ENCODE measurements at places on chromosomes 13 and 19.

- no peak for DNase-seq
Observed at GRCh38 chr19:7408251-7408650, 59.5 kb downstream of the ARHGEF18 start.

- peak; percentile 48 for DNase-seq
Observed at GRCh38 chr13:36431204-36432105, 840 bp upstream of the CCNA1 start.

- no peak for DNase-seq
Observed at GRCh38 chr13:44394658-44395057, 21.0 kb downstream of the SERP2 start.

DNA sequence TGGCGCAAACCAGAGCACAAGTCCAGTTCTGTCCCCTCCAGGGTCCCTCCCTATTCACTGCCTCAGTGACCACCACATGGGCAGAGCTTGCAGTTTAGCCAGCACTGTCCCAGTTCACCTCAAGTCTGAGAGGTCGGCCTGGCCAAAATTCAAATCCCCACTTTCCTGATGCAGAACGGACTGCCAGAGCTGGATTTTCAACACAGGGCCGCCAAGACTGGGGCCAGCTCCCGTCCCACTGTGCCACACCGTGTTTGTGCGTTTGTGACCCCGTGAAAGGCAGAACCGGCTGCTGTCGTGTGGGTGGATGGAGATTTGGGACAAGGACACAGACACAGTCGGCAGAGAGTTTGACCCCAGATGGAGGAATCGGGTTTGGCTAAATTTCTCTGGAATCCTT is 176.7 kb downstream of the URI1 start:
- no peak for DNase-seq

GRCh38 chr19:43452582-43452981 is 12.8 kb downstream of the LYPD3 start:
- DNase-seq, result no peak

- peak; percentile 4 for DNase-seq
Observed at GRCh38 chr19:13507053-13507611, 853 bp upstream of the CACNA1A start.

DNA sequence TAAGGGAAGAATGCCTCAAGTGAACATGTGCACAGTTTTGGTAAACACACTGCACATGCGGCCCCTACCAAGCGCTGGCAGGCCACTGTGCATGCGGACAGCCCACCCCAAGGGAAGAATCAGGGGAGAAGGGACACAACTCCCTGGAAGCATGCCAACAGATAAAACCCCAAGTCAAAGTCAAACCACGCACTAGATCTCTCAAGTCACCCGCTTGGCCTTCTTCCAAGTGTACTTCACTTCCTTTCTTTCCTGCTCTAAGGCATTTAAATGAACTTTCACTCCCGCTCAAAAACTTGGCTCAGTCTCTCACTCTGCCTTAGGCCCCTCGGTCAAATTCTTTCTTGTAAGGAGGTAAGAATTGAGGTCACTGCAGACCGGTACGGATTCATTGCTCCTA is 4.6 kb upstream of the RFXAP start:
- DNase-seq, result no peak

- DNase-seq, result peak; percentile 76
Observed at GRCh38 chr13:114130837-114131582, 1.4 kb downstream of the RASA3 start.

DNA sequence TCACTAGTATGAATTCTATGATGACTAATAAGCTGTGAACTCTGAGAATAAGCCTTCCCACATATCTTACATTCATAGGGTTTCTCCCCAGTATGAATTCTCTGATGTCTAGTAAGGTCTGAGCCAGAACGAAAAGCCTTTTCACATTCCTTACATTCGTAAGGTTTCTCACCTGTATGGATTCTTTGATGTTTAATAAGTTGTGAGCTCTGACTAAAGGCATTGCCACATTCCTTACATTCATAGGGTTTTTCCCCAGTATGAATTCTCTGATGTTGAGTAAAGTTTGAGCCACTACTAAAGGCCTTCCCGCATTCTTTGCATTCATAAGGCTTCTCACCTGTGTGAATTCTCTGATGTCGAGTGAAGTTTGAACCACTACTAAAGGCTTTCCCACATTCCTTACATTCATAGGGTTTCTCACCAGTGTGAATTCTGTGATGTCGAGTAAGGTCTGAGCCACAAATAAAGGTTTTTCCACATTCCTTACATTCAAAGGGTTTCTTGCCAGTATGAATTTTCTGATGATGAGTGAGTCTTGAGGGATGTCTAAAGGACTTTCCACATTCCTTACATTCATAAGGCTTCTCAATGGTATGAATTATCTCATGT is 30.7 kb upstream of the ZFP82 start:
- DNase-seq, result no peak

DNA sequence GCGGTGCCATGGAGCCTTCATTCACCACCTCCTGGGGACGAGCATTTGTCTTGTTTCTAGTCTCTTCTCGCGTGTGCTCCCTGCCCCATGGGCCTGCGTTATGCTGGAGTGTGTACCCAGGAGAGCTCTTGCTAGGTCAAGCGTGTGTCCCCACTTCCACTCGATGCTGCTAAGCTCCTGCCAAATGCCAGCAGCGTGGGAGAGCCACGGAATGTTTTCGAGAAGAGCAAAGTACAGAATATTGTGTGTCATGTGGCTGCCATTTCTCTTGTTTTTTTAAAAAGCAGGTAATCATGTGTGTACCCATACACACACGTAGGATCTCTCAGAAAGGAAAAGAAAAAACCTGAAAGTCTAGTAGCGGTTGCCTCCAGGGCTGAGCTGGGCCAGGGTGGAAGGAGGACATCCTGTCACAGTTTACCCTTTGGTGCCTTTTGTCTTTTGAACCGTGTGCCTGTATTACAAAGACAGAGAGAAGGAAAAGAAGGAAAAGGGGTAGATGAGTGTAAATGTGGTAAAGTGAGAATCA is 28.6 kb downstream of the PAK4 start:
- no peak for DNase-seq

- DNase-seq, result no peak
Observed at GRCh38 chr13:91056746-91057145, 290.7 kb upstream of the MIR17HG start.

GRCh38 chr13:110217085-110217484 is 89.9 kb downstream of the COL4A1 start:
- no peak for DNase-seq

- no peak for DNase-seq
Observed at GRCh38 chr19:1447504-1447903, 2.4 kb upstream of the APC2 start.

DNA sequence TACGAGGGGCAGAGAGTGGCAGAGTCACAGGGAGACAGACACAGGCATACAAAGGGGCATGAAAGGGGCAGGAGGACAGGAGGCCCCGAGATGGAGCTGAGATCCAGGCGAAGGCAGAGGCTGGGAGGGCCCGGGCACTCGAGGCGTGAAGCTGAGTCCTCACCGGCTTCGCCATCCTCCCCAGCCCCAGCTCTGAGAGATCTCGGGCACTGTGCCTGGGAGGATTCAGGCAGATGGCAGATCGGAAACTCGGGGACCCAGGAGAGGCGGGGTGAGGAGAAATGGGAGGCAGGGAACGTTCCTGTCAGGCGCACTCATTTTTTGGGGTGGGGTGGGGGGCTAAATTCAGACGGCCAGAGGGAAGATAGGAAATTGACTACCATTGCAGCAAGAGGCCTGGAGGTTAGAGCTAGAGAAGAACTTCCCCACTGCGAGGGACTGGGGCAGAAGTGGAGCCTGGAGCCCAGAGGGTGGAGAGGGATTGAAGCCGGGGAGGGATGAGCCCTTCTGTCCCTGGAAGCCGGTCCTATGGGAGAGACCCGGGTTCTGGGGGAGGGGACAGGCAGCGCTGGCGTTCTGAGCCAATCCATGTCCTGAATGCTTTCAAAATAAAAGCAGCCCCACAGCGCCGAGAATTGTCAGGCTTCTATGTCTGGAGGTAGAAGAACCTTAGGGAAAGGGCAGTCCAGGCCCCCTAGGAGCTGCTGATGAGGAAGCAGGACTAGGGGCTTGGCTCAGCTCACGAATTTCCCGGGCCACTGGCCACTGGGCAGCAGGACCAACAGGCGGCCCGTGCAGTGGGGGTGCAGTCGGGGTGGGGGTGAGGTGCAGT is 12.6 kb downstream of the LRRC4B start:
- no peak for DNase-seq

DNA sequence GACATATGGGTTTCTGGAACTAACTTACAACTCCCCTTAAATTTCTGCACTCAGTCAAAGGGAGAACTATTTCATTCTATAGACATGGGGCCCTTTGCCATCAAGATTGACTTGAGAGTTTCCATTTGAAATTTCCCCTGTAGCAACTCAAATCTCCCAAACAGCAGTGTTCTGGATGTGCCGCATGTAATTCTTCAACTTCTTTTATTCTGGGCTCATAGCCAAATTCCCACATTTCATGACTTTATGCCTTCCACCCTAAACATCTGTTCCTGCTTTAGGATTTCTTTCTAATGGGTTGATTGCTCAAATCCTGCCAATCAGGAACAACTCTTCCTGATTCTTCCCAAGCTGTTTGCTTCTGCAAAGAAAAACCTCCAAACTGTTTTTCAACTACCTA is 336.0 kb downstream of the TBC1D4 start:
- DNase-seq, result peak; percentile 88

DNA sequence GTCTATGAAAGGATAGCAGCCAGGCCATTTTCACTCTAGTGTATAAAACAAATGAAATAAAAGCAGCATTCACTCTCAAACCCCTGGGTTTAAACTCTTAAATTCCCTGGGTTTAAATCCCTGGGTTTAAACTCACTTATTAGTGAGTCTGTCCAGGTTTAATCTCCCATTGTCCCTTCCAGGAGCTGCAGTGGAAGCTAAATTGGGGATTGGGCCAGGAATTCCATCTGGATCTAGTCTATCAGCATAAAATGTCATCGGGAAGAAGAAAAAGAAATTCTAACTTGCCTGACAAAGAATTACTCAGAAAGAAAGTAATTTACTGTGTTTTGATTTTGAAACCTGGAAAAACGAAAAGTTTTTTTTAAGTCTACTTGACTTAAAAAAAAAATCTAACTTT is 54.8 kb downstream of the FRY start:
- peak; percentile 22 for DNase-seq

All from adipocyte (in vitro differentiated cells).